ENCODE measurements at places on chromosomes 1 and 21.

DNA sequence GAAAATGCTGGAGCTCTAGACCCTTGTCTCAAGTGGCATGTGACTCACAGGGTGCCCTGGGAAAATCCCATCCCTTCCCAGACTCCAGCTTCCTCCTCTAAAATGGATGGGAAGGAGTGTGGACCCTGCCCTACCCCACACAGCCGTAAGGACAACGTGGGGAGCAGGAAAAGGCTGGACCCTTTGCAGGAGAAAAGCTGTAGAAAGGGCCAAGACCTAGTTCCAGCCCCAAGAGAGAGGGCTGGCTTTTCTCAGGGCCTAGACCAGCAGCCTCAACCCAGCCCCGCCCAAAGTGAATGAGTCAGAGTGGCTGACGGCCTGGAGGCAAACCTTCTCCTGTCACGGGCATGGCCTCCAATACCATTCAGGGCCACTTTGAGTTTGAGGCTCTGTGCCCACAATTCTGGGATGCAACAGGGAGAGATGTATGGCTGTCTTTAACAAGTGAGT is 1.1 kb downstream of the LAMB3 start:
- DNase-seq = no peak

- peak; percentile 29 for DNase-seq
These were observed 79.6 kb upstream of the AK4 start for GRCh38 chr1:65068202-65069010.

- no peak for DNase-seq
These were observed 1.7 kb upstream of the ELK4 start for GRCh38 chr1:205633421-205633976.

- peak; percentile 31 for DNase-seq
These were observed 240.1 kb downstream of the DISC1 start for GRCh38 chr1:231866392-231867331.

DNA sequence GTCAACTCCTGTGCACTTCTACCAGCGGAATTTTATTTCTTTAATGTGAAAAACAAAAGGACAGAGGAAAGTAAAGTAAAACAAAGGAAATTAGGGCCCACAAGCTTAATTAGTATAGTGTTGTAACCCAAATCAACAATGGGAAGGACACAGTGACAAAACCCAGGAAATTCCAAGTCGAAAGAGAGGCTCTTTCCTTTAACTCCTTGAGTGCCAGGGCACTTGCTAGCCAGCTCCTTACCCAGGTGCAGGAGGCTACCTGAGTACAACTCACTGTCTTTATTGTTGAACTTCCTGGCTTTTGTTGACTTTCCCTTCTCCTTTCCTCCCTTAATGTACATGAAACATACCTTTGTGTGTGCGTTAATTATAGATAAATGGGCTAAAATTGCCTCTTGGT is 55.0 kb downstream of the PEX14 start:
- no peak for DNase-seq

DNA sequence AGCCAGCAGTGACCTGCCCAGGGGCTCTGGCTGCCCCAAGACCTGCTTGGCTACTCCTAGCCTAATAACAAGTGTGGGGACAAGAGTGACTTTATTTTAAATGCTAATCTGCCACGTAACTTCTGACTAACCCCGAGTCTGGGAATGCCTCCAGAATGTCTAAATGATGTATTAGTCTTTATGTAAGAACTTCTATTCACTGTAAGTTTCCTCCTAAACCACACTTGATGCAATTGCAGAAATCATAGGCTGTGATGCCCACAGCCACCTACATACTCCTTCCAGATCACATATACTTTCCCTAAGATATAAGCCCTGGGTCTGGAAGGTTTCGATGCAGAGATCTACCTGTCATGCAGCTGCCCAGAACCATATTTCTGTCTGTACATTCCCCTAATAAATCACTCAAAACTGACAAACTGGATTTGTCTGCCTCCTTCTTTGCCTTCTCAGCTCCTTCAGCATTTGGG is 5.9 kb upstream of the VPS45 start:
- DNase-seq = peak; percentile 36

- no peak for DNase-seq
These were observed 313.4 kb upstream of the C1orf174 start for GRCh38 chr1:4213366-4213973.

- no peak for DNase-seq
These were observed 123.4 kb downstream of the ATP6V1G3 start for GRCh38 chr1:198417039-198417438.

DNA sequence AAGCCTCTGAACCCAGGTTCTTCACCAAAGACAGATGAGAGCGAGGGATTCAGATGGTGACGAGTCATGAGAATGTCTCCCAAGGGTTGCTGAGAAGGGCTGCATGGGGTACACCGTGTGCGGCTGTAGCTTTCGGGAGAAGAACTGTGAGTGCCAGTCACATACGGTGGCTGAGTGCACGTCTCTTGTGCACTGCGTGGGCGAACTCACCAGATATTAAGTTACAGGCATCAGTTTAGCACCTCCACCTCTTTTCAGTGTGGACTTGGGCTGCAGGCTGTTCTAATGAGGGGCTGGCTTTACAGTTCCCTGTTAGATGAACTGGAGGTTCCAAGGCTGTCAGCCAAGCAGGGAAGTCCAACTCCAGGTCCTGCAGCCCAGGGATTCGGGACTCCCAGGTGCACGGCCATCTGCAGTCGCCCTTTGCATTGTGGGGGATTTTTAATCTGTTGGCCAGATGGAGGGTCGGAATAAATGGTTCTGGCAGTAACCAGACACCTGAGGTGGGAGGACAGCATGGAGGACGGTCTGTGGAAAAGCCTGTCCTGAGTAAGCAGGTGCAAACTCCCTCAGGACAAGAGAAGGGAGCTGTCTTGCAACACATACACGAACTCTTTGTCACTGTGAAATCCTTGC is 26.5 kb upstream of the AVPR1B start:
- no peak for DNase-seq

GRCh38 chr1:40847023-40847745 is 15.0 kb downstream of the CITED4 start:
- no peak for DNase-seq

DNA sequence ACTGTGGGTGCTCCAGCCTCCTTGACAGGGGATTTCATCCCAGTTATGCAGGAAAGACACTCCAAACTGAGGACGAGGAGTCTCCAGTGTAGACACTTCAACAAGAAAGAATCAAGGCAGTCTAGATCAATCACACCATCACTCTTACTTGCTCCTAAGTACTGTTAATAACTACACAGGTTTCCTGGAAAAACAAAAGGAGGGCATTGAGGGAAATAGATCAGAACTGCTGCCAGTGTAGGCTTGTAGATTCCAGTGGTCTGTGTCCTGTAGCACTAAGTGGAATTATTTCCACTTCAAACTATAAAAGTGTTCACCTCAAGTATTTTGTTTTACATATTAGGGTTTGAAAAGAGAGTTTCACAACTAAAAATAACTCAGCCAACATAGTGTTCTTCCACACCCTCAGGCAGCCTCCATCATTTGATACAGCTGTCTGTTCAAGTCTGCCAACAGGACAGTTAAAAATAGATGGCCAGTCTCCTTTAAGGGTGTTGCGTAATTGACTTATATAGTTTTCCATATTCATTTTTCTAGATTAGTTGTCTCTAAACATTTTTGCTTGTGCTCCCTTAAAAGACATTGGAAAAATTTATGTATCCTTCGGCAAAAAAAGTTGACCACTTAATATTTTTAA is 32.0 kb upstream of the AGL start:
- DNase-seq = no peak

GRCh38 chr1:29256394-29256793 is 20.1 kb downstream of the PTPRU start:
- DNase-seq = no peak

GRCh38 chr1:236142253-236143103 is at the start of gene GPR137B:
Gene GPR137B, plus strand, starts transcription at chr1:236142539. Its CDS starts 84 bp downstream, at chr1:236142623.
- DNase-seq = peak; percentile 50

GRCh38 chr1:184752656-184753055 is 2.0 kb downstream of the EDEM3 start:
- DNase-seq = no peak

GRCh38 chr21:33133892-33134291 is 64.0 kb downstream of the OLIG1 start:
- DNase-seq = no peak

- no peak for DNase-seq
These were observed 1.4 kb downstream of the CXADR start for GRCh38 chr21:17514124-17514845.

DNA sequence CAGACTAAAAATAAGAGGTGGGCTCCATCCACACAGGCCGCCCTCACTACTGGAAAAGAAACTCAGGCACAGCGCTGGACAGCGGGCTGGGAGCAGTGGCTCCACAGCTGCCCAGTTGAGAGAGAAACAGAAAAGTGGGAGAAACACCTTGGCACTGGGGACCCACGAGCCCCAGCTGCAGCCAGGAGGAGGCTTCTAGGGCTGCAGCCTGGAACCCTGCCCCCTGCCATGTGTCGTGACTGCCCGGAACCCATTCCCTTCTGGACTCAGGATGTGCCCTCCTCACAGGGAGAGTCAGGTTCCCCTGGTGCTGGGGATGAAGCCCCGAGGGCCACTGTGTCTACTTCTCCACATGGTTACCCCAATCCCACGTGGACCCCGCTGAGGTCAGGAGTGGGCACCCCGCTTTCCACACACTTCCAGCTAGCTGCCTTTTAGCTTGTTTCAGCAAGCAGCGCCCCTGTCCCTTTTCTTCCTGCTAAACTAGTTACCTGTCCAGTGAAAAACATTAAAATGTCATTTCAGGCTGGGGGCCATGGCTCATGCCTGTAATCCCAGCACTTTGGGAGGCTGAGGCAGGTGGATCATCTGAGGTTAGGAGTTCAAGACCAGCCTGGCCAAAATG is 35.9 kb downstream of the PARP1 start:
- DNase-seq = no peak

- no peak for DNase-seq
These were observed 67.6 kb downstream of the MAP3K21 start for GRCh38 chr1:233394860-233395717.

- no peak for DNase-seq
These were observed 26.7 kb upstream of the GLIS1 start for GRCh38 chr1:53765657-53766056.

DNA sequence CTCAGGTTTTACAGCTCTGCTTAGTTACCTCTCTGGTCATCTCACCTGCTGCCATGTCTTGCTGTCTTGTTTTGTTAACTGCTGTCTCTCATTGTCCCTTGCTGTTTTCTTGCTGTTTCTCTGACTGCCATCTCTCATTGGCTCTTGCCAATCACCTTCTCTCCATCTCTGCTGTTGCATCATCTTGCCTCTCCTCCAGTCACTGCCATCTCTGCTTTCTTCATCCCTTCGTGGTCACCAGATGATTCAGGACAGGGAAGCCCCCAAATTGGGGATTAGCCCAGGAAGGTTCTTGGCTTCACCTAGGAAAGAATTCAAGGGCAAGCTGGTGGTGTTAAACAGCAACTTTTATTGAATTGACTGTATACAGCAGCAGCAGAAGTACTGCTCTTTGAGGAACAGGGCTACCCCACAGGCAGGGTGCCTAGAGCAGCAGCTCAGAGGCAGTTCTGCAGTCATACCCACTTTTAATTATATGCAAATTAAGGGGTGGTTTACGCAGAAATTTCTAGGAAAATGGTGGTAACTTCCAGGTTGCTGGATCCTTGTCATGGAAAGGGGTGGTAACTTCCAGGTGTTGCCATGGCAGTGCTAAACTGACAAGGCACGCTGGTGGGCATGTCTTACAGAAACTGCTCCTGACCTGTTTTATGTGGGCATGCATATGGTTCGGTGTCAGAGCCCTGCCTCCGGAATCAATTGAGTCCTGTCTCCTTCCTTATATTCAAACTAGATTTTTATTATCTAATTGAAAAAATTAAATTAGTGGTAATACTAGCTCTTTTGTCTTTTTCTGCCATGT is 33.4 kb downstream of the SUCO start:
- no peak for DNase-seq

GRCh38 chr1:33169290-33170055 is 12.4 kb downstream of the TRIM62 start:
- DNase-seq = no peak

DNA sequence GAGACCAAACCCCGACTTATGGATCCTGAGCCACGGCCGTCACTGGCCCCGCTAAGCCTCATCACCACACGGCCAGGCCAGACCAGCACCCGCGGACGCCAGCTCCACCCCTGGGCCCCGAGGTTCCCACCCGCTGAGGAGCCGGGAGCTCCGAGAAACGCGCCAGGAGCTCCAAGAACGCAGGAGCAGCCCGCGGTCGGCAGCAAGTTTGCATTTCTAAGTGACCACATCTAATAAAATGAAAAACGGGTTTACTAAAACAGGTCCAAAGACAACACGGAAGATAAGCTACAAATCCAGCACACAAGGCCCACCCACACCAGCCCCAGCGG is 8.1 kb upstream of the C1QTNF12 start:
- no peak for DNase-seq

GRCh38 chr1:55823541-55824250 is 608.5 kb upstream of the USP24 start:
- DNase-seq = no peak

Measured in uterus (tissue), 4 donors.